Activated naive CD4-positive, alpha-beta T cell (primary cell): ENCODE measurements at places on chromosomes 16 and 17.

DNA sequence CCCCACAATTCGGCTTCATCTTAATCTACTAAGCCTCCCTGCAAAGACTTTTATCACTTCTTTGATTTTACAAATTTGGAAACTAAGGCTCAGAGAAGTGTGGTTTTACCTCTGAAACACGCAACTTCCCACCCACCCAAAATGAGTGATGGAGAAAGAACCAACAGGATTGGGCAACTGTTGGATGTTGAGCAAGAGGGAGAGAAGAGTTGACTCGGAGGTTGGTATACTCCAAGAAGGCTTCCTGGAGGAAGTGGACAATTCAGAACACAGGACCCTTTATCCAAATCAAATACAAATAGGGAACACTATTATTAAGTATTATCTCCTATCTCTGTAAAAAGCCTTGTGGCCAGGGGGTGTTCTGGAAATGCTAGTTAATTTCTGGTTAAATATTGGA is 323.0 kb downstream of the C16orf95 start:
- no peak for DNase-seq

DNA sequence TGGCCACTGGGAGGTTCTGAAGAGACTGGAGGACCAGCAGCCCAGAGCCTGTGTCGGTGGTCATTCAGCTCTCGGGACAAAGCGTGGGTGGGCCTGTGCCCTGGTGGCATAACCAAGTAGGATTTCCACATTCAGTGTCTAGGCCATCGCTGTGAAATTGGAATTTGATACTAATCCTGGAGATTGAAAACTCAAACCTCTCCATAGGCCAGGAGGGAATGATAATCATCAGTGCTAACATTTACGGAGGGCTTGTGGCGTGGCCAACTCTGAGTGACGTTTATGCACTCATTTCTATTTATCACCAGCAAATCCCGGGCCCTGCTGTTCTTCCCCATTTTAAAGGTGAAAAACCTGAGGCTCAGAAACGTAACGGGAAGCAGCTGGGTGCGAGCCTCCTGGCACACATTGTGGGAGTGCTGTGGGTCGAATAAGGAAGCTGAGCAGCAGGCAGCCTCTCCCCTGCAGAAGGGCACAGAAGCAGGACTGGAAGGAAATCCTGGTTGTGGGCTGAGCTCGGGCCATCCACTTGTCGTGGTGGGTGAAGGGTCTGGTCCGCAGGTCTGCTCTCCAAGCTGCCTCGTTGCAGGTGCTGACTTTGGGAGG is 33.1 kb downstream of the RAI1 start:
- no peak for DNase-seq

GRCh38 chr16:2404099-2404498 is 25.1 kb upstream of the CCNF start:
- DNase-seq, result no peak

- no peak for DNase-seq
Observed at GRCh38 chr17:56880133-56880532, 33.7 kb downstream of the TRIM25 start.

DNA sequence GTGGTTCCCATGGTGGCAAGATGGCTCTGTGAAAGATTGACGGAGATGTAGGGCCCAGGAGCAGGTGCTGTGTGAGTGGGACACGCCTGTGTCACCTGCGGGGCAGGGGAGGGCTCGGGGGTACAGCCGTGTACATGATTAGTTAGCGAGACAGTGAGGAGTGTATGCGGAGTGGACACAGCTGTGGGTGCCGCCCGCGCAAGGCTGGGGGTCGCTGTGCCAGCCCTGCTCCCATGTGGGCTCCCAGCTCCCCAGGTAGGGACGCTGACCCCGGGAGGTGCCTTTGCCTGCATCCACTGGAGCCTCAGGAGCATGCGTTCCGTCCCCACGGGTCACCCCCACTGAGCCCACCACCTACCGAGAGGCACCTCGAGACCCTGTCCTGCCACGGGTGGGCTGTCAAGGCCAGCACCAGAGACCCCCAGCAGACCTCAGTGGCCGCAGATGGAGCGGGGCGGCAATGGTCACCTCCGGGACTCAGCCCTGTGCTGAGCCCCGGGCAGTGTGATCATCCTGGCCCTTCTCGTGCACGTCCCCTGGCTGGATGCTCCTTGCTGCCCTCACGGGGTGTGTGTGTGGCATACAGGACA is 7.4 kb downstream of the CAPN15 start:
- no peak for DNase-seq

GRCh38 chr17:12898110-12898509 is 108.8 kb downstream of the ARHGAP44 start:
- DNase-seq, result no peak

- DNase-seq, result no peak
Observed at GRCh38 chr16:50881331-50881830, 139.5 kb downstream of the CYLD start.

GRCh38 chr17:42131981-42132432 is 9.4 kb downstream of the HSPB9 start:
- DNase-seq, result no peak

DNA sequence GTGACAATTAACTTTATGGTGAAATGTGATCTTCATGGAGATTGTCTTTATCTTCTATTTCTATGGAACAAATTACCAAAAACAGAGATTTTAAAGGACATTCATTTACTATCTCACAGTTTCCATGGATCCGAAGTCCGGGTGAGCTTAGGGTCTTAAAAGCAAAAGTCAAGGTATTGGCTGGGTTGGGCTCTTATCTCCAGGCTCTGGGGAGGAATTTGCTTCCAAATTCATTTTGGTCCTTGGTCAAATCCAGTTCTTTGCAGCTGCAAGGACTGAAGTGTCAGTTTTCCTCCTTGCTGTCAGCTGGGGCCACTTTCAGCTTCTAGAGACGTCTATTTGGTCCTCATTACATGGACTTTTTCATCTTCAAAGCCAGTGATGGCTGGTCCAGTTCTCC is 395.8 kb upstream of the MAF start:
- no peak for DNase-seq

GRCh38 chr16:89506113-89506504 is 2.1 kb upstream of the SPG7 start:
- no peak for DNase-seq

GRCh38 chr16:15749371-15749770 is 99.3 kb downstream of the NDE1 start:
- DNase-seq, result no peak

GRCh38 chr16:49651996-49652395 is 203.9 kb downstream of the ZNF423 start:
- DNase-seq, result no peak

DNA sequence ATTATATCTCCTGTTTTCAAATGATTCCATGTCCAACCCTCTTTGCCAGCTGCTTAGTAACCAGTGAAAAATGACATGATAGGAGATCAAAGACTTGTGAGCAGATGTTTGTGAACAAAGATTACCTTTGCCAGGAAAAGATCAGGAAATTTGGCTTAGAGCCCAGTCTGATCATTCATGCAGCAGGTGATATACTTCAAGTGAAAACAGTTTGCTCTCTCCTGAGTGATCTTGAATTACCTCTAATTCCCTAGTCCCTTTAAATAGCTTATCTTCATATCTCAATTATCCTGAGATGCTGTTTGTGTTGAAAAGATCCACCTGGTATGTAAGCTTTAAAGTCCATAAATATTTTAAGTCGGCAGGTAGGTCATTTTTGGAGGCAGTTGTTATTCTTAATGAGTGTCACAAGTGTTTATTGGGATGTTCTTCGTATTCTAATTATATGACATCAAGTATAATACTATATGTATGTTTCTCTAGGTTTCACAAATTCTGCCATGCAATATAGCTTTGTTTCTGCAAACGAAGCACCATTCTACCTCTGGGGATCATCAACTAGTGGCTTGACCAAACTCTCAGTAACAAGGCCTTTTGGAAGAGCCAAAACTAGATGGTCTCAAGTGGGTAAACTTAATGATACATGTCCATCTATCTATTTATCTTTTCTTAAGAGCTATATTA is 13.2 kb upstream of the VPS35L start:
- no peak for DNase-seq

- no peak for DNase-seq
Observed at GRCh38 chr17:3988297-3989040, 24.2 kb upstream of the ATP2A3 start.

DNA sequence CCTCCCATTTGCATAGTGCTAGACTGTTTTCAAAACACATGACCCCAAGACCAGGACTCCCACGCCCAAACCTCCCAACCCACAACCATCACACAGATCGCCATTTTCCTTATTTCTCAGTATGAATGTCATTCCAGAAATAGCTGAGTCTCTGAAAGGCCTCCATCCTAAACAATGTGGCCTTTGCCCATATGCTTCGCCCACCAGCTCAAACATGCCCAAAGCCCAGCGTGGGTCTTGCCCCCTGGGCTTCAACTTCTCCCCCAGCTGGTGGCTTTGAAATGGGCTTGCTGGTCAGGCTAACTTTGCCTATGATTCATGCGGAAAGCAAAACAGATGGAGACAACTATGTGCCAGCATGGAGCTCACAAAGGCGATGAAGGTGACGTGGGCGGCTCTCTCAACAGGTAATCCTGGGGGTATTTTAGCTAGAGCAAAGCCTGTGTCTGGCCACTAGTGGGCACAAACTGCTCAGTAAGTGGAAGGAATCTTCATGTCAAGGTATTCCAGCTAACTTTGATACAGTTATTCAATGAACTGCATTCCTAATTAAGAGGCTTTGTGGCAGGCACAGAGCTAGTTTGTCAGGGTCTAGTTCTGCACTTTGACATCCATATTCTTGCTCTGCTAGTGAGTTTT is 17.1 kb downstream of the PMP22 start:
- no peak for DNase-seq

- DNase-seq, result no peak
Observed at GRCh38 chr16:6694636-6695035, 638.0 kb upstream of the RBFOX1 start.

DNA sequence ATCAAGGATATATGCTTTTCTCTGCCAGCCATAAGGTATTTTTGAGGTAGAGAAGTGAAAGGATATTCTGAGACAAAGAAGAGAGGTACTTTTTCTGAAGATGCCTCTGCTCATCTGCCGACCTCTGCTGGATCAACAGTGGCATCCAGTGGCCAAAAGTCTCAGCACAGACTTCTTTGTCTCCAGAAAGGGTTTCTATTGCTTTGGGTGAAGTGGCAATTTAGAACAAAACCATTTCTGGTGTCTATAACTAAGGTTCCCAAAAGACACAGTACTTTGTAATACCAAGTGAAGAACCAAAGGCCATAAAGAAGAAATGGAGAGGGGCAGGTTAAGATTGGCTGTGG is 155.2 kb upstream of the C17orf78 start:
- peak; percentile 1 for DNase-seq

- DNase-seq, result no peak
Observed at GRCh38 chr17:40295488-40296436, 8.1 kb downstream of the CDC6 start.

- no peak for DNase-seq
Observed at GRCh38 chr16:31005350-31006085, 4.9 kb downstream of the STX1B start.

GRCh38 chr17:2058586-2059546 is 4.0 kb downstream of the HIC1 start:
- DNase-seq, result peak; percentile 16

GRCh38 chr17:39965017-39965699 is 2.4 kb downstream of the GSDMA start:
- no peak for DNase-seq

GRCh38 chr16:57810197-57811031 is 8.1 kb upstream of the KIFC3 start:
- DNase-seq, result no peak

DNA sequence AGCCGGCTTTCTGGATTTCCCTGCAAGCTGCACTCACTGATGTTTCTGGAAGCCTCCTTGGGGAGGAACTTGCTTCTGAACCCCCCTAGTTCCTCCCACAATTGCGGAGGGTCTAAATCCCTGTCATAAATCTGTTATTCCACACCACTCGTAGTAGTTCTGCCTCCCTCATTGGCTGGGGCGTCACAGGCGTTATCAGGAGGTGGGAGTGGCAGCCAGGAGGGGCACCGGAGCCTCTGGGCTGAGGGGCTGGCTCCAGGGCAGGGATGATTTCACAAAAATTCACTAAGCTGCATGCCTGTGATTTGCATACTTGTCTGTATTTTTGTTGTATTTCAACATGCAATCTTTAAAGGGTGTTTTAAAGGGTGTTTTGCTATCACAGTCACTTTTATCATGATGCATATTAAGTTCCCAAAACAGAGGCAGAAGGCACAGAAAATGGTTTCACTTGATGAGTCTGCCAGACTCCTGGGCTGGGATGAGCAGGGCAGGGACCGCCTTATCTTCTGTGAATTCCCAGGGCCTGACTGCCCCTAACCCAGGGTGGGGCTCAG is 176.2 kb upstream of the FOXF1 start:
- DNase-seq, result no peak

DNA sequence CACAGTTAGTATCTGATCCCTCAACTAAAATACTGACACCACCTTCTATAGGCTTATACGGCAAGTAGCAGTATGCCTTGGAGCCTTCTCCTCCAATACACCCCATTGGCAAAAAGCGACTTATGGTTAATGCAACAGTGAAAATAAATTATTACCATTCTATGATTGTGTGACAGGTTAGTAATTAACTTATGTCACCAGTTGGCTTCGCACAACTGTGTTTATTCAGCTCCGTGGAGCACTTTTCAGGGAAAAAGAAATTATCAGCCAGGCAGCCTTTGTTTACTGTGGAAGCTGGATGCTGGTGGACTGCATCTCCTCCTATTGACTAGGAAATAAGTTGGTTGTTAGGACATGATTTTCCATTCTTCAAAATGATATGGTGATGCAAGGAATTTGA is 833.8 kb upstream of the RBFOX1 start:
- DNase-seq, result no peak

DNA sequence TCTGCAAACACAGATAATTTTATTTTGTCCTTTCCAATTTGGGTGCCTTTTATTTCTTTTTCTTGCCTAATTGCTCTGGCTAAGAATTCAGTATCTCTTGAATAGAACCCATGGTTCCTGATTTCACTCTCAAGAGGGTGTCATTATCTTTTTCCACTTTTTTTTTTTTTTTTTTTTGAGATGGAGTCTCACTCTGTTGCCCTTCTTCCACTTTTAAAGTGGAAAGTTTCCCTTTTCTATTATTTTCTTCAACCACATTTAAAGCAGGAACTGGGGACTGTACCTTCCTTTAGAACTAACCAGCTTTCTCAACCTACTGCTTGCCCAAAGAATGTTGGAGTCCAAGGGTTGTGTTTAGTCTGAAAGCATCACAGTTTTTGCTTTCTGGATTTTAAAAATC is 31.1 kb downstream of the SLFN11 start:
- DNase-seq, result no peak

GRCh38 chr16:26530584-26531289 is 536.0 kb upstream of the C16orf82 start:
- DNase-seq, result no peak

DNA sequence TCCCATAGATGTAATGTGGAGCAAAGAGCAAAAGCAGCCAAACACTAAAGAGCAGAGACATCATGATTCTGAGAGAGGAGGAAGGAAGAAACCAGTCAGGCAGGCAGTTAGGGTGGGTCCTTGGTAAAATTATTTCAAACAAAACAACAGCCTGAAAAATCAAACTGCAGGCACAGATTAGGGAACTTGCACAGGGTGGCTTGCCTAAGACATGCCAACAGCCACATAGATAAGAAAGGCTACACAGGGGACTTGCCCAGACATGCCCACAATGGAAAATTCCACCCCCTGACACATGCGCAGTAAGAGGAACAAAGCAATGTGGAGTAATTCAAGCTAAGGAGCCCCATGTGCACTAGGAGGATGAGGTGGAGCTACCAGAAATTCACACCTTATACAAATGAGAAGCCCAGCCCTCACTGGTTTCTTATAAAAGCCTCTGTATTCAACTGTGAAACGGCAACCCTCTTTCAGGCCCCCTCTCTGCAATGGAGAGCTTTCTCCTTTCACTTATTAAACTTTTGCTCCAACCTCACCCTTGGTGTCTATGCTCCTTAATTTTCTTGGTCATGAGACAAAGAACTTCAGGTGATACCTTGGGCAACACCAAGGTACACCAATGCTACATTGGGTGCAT is 7.3 kb upstream of the GAS7 start:
- no peak for DNase-seq
